ENCODE measurements at places on chromosomes 2 and 18.

DNA sequence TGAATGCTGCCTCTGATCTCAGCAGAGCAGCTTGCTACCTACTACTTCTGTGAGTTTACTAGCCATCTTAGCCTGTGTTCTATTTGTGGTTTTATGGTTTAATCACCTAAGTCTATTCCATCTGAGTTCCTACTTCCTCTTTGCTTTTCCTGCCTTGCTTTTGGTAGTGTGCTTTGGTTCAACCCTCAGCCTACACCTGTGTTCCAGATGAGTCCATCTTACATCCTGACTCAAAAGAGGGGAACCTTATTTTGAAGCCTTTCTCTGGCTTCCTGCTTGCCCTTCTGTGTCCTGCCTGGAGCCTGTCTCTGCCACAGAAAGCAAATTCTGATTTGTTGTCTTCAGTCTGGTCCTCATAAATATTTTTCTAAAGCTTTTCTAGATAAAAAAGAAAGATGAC lies 530.3 kb upstream of the MEX3C start:
- DNase-seq: no peak

GRCh38 chr2:63700271-63700670 lies 111.5 kb downstream of the MDH1 start:
- no peak for DNase-seq

- peak; percentile 5 for DNase-seq
These were observed 459.5 kb downstream of the DLGAP1 start for GRCh38 chr18:3995476-3996102.

DNA sequence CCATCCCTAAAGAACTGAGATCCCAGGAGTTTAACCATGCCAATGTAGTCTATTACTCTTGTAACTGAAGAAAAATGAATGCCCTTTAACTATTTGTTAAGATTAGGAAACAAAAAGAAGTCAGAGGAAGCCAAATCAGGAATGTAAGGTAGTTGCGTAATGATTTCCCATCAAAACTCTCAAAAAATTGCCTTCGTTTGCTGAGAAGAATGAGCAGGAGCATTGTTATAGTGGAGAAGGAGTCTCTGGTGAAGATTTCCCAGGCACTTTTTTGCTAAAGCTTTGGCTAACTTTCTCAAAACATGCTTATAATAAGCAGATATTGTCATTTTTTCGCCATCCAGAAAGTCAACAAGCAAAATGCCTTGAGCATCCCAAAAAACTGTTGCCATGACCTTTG lies 224.0 kb upstream of the SIX2 start:
- DNase-seq: no peak

GRCh38 chr2:197215748-197216360 lies 94.7 kb downstream of the ANKRD44 start:
- no peak for DNase-seq

GRCh38 chr2:239162976-239163687 lies 237.7 kb downstream of the HDAC4 start:
- no peak for DNase-seq

GRCh38 chr2:10704034-10704594 lies 14.3 kb upstream of the NOL10 start:
- DNase-seq: no peak

GRCh38 chr2:168716839-168717238 lies 85.6 kb upstream of the NOSTRIN start:
- DNase-seq: no peak

DNA sequence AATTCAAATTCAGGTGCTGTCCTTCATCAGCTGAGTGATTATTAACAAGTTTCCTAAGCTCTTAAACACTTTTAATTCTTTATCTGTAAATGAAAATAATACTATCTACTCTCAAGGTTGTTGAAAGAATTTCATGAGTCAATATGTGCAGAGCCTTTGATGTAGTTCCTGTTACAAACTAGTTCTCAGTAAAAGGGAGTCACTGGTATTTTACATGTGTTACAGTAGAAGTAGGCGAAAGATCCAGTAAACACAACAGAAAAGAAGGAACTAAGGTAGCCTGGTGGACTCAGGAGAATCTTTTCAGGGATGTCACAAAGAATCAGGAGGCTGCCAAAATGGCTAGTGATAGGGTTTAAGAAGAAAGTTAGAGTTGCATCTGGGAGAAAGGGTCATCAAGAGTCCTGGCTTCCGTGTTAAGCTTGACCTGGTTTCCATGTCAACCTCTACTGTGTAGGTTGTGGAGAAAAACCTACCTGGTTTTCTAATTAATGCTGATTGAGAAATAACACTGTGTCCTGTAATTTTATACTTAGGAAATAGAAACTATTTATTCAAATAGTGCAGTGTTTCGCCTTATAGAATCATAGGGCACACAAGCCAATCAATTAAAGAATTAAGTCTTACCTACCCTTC lies 58.3 kb upstream of the TRIB2 start:
- no peak for DNase-seq

GRCh38 chr18:5466256-5466655 lies 77.5 kb downstream of the EPB41L3 start:
- no peak for DNase-seq

GRCh38 chr2:64766841-64767669 lies 113.3 kb upstream of the SERTAD2 start:
- DNase-seq: no peak

- DNase-seq: no peak
These were observed 249.4 kb upstream of the SOX11 start for GRCh38 chr2:5442736-5443135.

GRCh38 chr2:105188343-105188742 lies 53.2 kb upstream of the GPR45 start:
- no peak for DNase-seq

DNA sequence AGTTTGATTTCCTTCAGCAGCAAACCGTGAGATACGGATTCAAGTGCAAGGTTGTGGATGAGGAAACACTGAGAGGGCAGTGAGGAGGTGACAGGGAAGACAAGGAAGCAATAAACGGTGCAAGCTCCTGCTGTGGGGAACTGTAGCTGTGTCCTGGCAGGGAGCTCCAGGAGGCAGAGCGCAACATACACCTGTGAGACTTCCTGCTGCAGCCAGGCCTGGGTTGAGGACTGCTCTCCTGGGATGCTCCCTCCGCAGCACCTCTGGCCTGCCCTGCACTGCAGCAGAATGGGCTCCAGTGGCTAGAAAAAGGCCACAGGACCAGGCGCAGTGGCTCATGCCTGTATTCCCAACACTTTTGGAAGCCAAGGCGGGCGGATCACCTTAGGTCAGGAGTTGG lies 85.5 kb downstream of the MRO start:
- DNase-seq: no peak

DNA sequence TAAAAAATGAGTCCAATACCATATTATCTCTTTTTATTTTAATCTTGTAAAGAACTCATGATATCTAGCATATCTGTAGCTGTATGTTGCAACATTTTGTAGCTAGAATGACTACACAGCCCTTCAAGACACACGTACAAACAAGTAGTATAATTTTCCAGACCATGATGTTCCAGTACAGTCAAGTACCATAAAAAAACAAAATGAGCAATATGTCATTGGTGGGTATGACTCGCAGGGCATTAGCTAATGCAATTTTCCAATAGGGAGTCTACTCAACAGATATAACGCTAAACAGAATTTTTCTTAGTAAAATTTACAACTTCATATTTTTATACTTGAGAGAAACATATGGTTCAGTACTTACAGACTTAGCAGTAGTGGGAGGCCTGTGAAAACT lies 53.6 kb upstream of the UGP2 start:
- DNase-seq: no peak

DNA sequence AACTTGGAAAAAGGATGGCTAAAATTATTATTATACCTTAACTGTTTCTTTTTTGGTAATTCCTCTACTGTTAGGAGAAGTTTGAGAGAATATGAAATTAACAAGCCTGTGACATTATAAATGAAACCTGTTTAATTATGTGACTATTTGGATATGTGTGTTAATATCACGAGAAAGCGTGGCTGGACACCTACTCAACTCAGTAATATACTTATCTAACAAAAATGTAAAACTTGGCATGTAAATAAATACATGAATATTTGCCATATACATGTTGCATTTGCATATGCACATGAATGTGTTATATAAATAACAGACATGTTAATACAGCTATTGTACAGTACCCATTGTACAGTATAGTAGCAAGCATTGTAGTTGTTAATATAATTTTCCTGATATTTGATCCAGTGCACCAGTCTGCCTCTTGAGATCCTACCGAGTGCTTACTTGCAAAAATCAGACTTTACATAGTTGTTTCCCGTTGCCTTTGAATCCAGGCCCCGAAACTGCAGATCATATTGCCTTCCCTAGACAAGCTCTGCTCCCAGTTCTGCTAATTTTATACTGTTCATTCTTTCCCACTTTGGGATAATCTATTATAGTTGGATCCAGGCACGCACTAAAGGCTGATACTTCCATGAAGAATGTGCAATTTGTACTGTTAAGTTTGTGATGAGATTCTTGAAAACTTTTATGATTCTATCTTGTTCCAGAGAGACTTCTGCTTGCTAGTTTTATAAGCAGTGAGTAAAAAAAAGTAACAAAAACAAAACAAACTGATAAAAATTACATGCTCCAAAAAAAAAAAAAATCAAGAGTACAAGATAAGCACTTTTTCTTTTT lies 395.6 kb downstream of the ARHGAP15 start:
- no peak for DNase-seq

GRCh38 chr2:216776066-216776850 lies 80.9 kb upstream of the IGFBP5 start:
- DNase-seq: no peak

DNA sequence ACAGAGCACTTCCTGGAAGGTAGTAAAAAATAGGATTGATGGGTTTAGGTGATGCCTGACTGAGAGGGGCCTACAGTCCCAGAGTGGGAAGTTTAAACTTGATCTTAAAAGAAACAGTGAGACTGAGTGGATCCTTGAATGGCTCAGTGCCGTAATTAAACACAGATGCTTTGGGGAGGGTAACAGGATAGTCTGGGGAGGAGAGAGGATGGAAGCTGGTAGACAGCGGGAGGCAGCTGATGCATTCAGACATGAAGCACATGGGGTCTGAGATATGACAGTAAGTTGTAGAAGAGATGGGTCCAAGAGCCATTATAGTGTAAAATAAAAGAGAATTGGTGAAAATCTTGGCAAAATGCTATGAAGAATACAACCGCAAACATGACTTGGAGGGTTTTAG lies 54.4 kb downstream of the AOX1 start:
- DNase-seq: no peak

All from CMK (cell line).